ENCODE measurements at places on chromosomes 1 and 21.

DNA sequence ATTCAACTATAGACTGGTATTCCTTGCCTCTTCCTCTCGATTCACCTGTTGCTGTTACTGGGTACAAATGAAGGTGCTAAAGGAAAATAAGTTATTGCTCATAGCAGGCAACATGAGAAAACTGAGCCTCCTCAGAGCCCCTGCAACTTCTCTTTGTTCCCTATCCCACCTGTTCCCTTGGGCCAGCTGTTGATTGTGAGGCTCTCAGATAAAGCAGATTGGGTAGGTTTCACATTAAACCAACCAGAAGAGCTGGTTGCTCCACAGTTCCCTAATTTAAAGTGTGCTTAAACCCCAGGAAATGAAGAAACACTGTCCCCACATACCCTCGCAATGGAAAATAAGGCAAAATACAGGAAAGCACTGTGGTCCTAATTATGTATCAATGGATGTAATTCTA, 4.8 kb downstream of the DEDD start:
- peak; percentile 47 for DNase-seq

DNA sequence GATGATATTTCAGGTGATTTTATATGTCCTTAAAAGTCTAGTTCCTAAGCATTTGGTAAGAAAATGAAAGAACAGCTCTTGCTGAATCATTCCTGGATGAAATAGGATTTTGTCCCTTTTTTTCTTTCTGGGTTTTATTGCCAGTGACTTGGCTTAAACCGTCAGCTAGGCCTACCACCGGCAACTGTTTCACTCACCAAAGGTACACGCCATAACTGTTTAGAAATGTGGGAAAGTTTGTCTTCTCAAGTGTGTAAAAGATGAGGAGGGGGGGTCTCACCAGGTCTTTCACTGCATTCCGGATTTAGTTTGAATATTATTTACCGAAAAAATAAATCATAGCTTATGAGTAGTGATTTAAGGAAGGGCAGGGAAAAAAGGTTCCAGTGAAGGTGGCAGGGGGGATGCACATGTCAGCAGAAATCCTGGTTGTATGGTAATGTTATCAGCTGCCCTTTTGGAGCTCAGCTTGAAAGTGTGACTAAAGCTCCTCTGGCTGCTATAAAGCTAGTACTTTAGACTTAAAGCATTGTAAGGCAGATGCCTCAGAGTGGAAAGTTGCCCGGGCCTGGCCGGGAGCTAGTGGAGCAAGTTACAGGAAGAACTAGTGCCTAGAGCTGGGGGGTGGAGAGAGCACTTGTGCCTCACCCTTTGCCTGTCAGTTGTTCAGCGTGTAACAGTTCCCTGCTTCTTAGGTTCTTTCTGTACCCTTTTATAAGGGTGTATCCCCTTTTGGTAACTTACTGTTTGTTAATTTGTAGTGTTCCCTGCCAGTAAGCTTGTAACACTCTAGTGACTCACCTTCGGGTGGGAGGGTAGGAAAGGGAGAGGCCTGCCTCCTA, 3.1 kb downstream of the ATP1A1 start:
- no peak for DNase-seq

- no peak for DNase-seq
These were observed 68.9 kb downstream of the ST3GAL3 start for GRCh38 chr1:43776043-43776761.

DNA sequence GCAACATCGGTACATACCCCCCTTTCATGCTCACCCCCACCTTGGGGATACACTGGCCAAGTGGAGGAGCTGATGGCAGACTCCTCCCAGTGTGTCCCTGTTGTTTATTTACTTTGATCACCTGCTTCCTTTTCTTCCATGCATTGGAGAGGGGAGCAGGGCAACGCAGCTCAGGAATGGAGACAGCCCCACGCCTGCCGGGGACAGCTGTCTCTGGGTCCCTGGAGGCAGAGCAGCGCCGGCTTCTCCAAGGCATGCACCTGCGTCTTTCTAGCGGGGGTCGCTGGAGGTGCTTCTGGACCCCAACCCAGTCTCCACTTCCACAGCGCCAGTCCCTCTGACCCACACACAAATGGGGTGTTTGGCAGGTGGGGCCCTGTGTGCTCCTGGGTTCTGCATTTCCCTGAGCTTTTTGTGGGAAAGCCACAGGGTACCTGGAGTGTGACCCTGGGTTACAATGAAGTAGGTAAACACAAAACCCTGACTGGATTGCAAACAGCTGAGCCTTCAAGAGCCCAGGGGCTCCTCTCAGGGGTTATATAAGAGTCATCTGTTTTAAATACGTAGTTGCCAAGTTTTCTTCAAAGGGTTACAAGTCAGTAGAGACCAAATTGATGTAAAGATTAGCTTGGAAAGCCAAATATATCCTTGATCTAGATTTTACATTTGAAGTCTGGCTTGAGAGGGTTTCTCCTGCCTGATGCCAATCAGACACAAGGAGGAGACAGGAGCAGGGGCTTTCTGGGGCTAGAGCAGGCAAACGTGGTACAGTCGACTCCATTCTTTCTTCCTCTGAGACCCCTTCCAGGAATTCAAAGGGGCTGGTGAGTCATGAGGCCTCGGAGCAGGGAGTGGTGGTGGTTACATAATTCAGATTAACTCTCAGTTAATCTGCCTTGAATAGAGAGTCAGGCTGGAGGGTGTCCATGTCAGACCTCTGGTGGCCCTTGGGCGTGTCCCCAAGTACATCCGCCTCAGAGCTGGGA, 4.5 kb downstream of the AJAP1 start:
- DNase-seq: no peak

GRCh38 chr1:147497826-147498225, 43.5 kb upstream of the BCL9 start:
- DNase-seq: no peak

GRCh38 chr1:235820061-235820460, 46.6 kb downstream of the LYST start:
- DNase-seq: no peak

DNA sequence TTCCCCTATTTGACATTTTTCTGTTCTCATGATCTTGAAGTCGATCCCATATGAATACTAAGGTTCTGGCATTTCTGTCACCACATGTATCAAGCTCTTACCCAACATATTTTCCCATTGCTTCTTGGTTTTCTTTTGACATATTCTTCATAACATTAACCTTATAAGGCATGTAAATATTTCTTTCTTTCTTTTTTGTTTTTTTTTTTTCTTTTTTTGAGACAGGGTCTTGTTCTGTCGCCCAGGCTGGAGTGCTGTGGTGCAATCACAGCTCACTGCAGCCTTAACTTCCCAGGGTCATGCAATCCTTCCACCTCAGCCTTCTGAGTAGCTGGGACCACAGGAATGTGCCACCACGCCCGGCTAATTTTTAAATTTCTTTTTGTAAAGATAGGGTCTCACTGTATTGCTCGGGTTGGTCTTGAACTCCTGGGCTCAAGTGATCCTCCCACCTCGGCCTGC, 33.1 kb upstream of the ERRFI1 start:
- DNase-seq: no peak

- no peak for DNase-seq
These were observed 96.3 kb upstream of the ACTL8 start for GRCh38 chr1:17658837-17659236.

DNA sequence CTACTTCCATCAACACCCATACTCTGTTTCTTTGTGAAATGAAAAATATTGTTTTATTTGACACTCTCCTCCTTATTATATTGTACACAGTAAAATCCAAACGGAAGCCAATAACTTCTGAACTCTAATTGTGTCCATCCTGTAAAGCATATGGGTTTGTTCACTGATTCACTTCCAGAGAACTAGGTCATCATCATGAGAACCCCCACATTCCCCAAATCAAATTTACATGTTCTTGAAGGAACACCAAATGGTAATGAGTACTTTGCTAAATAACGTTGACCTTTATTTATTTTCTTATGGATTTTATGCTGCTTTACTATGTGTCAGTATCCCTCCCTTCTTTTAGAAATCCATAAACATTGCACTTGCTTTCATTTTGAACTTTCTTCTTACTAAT, 213.4 kb upstream of the CACYBP start:
- DNase-seq: no peak

- DNase-seq: no peak
These were observed 22.9 kb downstream of the RNU1-1 start for GRCh38 chr1:16491056-16491675.

DNA sequence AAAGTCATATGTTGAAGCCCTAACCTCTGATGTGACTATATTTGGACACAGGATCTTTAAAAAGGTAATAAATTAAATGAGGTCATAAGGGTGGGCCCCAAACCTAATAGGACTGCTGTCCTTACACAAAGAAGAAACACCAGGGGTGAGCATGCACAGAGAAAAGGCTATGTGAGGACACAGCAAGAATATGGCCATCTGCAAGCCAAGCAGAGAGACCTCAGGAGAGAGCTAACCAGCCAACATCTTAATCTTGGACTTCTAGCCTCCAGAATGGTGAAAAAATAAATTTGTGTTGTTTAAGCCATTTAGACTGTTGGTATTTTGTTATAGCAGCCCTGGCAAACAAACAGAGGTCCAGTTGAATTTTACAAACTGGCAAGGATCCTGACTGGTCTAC, 223.9 kb downstream of the LTN1 start:
- no peak for DNase-seq

DNA sequence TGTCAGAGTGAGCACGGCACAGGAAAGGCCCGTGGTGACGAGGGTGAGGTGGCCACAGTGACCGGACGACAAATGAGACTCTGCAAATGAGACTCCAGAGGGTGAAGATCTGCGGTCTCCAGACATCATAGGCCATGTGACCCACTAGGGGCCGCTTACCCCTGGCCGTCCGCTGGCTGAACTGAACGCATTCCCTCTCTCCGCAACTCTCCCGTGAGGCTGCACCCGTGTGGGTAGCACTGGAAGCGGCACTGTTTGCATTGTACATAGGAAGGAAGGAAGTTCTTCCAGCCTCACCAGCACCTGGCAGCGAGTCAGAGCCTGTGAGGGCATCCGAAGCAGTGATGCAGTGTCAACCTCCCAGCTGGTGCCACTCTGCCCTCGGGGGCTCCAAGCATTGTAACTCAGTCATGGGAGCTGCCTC, 23.6 kb upstream of the SPSB1 start:
- no peak for DNase-seq

DNA sequence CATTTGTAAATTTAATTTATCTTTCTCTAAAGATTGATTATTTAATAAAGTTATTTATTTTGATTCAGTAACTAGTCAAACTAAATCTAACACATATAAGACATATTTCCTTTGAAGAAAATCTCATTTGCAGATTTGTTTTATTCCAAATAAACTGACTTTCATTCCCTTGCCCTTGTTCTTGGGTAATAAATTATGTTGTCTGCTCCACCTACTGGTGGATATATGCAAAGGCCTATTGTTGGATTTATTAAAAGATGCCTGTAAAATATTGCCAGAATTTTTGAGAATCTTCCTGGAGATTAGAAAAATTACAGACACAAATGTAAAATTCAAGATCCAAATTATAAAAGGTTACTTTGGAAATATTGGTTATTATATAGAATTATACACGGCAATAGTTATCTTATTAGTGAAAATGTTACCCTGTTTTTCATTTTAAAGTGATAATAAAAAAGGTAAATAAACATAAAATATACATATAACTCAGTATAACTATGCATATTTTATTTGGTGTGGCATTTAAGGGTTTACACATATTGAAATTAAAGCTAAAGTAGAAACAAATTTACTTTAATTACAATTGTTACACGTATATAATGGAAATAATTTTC, 116.1 kb downstream of the SPATA17 start:
- DNase-seq: peak; percentile 35

- no peak for DNase-seq
These were observed 22.6 kb upstream of the CR2 start for GRCh38 chr1:207431508-207431907.

DNA sequence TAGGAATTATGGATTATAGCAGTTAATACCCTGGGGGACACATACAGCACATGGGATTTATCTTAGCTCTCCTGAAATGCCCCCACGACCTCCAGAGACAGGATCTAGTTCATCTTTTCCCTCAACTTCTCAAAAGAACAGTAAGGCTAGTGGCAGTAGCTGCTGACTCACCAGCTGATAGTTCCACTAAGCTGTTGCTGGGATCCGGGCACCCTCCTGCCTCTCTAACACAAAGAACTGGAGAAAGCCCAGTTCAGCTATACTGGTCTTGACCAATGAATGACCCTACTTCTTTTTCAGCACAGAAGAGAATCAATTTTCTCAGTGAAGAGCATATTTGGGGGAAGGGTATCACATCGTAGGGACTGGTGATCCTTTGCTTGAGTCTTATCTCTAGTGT, 84.1 kb downstream of the PGBD5 start:
- no peak for DNase-seq

- DNase-seq: no peak
These were observed 149.3 kb upstream of the TNR start for GRCh38 chr1:175892686-175893085.

GRCh38 chr1:3393987-3394920, 60.2 kb upstream of the ARHGEF16 start:
- DNase-seq: no peak

GRCh38 chr1:236058141-236058934, 6.6 kb downstream of the NID1 start:
- no peak for DNase-seq

DNA sequence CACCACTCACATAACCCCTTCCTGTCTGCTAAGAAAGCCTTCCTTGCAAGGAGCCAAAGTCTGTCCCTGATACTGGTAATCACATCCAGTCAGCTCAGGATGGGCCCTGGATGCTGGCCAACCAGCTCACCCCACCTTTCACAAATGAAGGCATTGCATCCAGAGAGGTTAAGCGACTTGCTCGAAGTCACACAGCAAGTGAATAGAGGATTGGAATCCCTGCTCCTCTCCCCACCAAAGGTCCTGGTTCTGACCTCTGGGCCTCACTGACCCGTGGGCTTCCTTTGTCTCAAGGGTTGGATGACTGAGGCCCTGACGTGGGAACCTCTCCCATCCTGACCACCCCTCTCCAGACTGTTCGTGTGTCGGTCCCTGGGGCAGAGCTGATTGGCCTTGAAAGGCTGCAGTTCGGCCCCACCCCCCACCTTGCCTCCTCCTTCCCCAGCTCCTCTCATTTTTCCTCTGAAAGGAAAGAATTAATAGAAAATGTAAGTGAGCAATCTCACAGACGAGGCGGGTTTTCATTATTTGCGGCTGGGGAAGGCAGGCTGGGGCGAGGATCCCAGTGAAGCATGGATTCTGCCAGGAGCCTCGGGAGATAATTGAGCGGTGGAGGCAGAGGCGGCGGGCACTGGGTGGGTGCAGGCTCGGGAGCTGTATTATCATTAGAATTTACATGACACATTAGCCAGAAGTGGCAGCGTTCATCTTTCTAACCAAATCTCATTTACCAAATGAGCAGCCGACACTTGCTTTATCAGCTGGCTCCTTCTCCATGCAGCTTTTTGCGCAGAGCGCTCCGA, 101.5 kb upstream of the CSF3R start:
- no peak for DNase-seq

DNA sequence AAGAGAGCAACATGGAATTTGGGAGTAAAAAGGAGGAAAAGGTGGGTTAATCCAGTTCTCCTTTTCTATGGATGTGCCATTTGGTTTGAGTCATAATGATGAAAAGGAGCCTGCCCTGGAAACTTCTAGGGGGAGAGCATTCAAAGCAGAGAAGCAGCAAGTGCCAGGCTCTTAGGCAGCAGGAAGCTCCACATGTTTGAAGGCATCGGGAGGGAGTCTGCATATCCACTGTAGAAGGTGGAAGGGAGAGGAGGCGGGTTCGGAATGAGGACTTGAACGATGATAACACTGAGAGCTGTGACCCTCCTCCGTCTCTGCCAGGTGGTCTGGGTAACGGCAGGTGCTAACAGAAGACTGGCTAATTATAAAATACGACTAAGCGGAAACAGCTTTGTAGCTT, 128.2 kb downstream of the RYR2 start:
- no peak for DNase-seq

Data from NCI-H1694 (cell line).